ENCODE measurements at places on chromosomes 4 and X. TPM values are rescaled to one million over a fixed set of nuclear protein-coding genes. Genes with fewer than 3 reads are reported as not detected.

The ENPEP gene
- polyA plus RNA-seq, result 0.10 TPM

The MAOB gene
- 1.6 TPM for polyA plus RNA-seq

The LRAT gene
- polyA plus RNA-seq, result 0.16 TPM

The TRIM60 gene
- not detected for polyA plus RNA-seq

The MAGEE2 gene
- not detected for polyA plus RNA-seq

The CXCL11 gene
- polyA plus RNA-seq, result 0.07 TPM

The IL13RA1 gene
- polyA plus RNA-seq, result 32.5 TPM

The EDNRA gene
- polyA plus RNA-seq, result 0.49 TPM

The TMEM150C gene
- 1.2 TPM for polyA plus RNA-seq

The MECP2 gene
- 9.3 TPM for polyA plus RNA-seq

The HS6ST2 gene
- polyA plus RNA-seq, result 2.8 TPM

The FAM47E gene
- polyA plus RNA-seq, result 0.47 TPM

The HMGN5 gene
- 10.1 TPM for polyA plus RNA-seq

The PRKG2 gene
- 0.45 TPM for polyA plus RNA-seq

The RBMXL3 gene
- not detected for polyA plus RNA-seq

The REELD1 gene
- 0.16 TPM for polyA plus RNA-seq

The NIPAL1 gene
- 20.2 TPM for polyA plus RNA-seq

The IL2 gene
- polyA plus RNA-seq, result not detected

The NDUFA1 gene
- polyA plus RNA-seq, result 146 TPM

The CPLX1 gene
- 0.74 TPM for polyA plus RNA-seq

The SSX1 gene
- polyA plus RNA-seq, result not detected

The KLHL34 gene
- 0.01 TPM for polyA plus RNA-seq

The COL25A1 gene
- polyA plus RNA-seq, result 0.02 TPM

The BEX5 gene
- 1.0 TPM for polyA plus RNA-seq

The RAB39B gene
- 0.10 TPM for polyA plus RNA-seq

The TXK gene
- 0.61 TPM for polyA plus RNA-seq

The SHISA3 gene
- 0.22 TPM for polyA plus RNA-seq

Measured in esophagus (tissue), 2 donors.